ENCODE measurements at places on chromosomes 1 and 21.

GRCh38 chr1:170533298-170533697 lies 1.3 kb downstream of the GORAB start:
- DNase-seq: no peak

DNA sequence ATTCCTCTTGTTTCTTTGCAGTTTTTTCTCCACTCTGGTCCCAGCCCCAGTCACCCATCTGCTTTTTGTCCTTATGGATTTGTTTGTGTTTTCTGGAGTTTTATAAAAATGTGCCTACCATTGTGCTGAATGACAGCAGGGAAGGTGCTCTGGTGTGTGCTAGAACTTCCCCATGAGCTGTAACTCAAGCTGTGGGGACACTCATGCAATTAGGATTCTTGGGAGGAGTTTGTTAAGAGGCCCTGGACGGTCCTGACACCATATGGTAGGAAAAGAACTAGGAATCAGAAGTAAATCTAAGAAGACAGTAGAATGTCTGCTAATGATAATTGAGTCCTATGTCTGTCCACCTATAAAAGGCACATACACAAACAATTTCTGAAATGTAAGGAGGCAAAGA lies 27.4 kb downstream of the URB2 start:
- no peak for DNase-seq

DNA sequence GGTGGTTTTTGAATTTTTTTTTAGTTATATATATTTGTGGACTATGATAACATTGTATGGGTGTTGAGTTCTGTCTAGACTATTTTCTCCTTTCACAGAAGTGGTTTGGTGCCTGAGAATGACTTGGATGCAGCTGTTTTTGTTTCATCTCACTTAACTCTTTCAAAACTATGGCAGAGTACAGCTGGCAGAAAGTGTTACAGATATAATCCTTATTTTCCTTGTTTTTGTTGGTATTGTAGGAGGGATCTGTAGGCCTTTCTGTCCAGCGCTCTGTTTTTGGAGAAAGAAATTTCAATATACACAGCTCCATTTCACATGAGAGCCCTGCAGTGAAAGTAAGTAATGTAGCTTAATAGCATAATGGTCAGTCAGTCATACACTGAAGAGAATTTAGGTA lies 13.1 kb downstream of the CDC7 start:
- no peak for DNase-seq

DNA sequence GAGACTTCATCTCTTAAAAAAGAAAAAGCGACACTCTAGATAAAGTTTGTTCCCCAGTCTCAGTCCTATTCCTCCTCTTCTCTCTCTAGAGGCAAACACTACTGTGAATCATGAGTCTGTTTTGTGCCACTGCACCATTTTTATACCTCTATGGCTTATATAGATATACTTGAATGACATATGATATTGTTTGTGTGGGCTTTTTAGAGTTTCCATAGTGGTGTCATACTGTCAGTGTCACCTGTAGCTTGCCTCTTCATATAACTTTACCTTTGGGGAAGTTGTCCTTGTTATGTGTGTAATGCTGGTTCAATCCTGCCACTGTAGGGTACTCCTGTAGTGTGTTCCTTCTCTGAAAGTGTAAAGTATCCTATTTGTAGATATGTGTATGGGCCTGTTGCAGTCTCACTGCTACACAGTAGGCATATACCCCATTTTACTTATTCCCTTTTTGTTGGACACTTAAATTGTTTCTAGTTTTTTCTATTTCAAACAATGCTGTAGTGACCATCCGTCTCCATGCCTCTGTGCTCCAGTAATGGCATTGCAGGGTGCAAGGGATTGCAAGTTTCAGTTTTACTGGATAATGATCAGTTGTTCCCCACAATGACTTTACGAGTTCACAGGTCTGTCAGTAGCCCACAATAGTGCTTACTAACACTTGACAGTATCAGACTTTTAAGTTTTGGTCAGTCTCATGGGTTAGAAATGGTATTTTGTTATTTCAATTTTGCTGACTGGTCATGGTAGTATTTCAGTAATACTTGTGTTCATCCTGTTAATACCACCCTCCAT lies 2.7 kb downstream of the PRMT2 start:
- no peak for DNase-seq

DNA sequence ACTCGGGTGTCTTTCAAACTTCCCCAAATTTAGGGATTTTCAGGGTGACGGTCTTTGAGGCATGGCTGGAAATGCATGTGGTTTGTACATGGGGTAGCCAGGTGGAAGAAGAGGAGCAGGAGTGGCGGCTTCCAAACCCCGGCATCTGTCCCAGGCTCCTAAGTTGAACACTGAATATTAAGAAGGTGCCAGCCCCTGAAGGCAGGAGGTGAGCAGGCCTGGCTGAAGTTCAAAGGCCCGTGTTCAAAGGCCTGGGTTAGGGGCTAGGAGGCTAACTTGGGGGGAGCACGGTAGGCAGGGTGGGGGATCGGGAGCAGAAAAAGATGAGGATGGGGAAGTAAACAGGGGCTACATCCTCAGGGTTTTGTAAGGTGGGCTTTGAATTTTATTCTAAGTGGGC lies 42.8 kb downstream of the ELK4 start:
- no peak for DNase-seq

DNA sequence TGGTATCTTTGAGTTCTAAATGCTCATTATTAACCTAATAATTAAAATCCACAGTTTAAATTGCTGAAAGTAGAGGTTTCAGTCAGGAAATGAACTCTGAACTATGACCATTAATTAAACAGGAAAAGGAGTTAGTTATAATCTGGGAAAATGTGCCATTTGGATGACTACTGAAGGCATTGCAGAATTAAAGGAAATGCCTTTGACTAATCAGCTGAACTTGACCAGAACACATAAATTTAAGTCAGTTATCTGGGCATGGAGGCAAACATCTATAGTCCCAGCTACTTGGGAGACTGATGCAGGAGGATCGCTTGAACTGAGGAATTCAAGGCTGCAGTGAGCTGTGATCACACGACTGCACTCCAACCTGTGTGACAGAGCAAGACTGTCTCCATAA lies 31.9 kb downstream of the SLC44A5 start:
- DNase-seq: no peak

- no peak for DNase-seq
These were observed 3.0 kb downstream of the RBBP5 start for GRCh38 chr1:205118752-205119151.

GRCh38 chr1:100774370-100774769 lies 54.8 kb downstream of the VCAM1 start:
- DNase-seq: no peak

DNA sequence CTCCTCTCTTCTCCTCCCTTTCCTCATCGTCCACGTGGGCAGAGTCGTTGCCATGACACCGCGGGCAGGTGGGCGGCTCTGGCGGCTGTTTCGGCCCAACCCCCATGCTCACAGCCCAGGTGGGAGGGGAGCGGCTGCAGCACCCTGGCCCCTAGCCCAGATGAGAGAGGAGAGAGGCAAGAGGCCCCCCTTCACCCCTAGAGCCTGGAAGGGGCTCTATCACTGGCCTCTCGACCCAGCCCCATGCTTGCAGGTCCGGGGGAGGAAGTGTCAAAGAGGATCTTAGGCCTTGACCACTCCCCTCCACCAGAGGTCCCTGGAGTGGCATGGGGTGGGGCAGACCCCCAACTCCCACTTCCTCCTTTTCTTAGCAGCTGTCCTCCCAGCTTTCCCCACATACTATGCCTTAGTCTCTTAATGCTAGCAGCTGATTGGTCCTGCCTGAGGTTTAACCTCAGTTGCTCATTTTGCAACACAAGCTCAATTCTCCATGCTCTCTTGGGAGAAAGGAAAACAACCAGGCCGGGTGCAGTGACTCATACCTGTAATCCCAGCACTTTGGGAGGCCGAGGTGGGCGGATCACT lies 10.4 kb downstream of the DLGAP3 start:
- peak; percentile 86 for DNase-seq

- DNase-seq: no peak
These were observed 78.2 kb upstream of the F3 start for GRCh38 chr1:94619731-94620130.

DNA sequence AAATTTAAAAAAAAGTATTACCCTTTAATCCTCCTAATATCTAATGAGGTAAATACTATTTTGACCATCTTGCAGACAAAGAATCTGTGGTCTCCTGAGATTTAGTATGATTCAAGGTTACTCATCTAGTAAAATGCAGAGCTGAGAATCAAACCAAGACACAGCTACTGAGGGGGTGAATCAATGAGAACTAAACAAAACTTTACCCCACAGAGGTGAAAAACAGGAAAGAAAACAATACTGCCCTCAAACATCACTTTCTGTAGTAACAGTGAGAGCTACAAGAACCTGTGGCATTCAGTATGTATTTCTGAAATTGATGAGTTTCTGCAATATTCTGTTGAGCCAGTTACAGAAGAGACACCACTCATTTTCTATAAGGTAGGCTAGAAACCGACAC lies 85.1 kb downstream of the JAK1 start:
- DNase-seq: no peak

- DNase-seq: no peak
These were observed 299.2 kb downstream of the USP25 start for GRCh38 chr21:16028941-16029464.

Measured in endodermal cell (in vitro differentiated cells).